ENCODE measurements at places on chromosomes 5 and 9. TPM values are rescaled to one million over a fixed set of nuclear protein-coding genes. Genes with fewer than 3 reads are reported as not detected.

CCL27 gene
- not detected for total RNA-seq

SYNPO gene
- total RNA-seq, result 1.3 TPM

ZNF367 gene
- total RNA-seq, result 1.5 TPM

ZFP37 gene
- 3.4 TPM for total RNA-seq

CCDC192 gene
- not detected for total RNA-seq

NR5A1 gene
- not detected for total RNA-seq

KDM4C gene
- 34.7 TPM for total RNA-seq

PMPCA gene
- 41.7 TPM for total RNA-seq

F2RL1 gene
- total RNA-seq, result 93.5 TPM

IFNA8 gene
- not detected for total RNA-seq

KIF2A gene
- 35.2 TPM for total RNA-seq

SLC36A1 gene
- 11.0 TPM for total RNA-seq

ADAM19 gene
- 0.88 TPM for total RNA-seq

HTR4 gene
- total RNA-seq, result not detected

GPR21 gene
- 2.0 TPM for total RNA-seq

FBP2 gene
- total RNA-seq, result not detected

CDX1 gene
- not detected for total RNA-seq

PCDHAC2 gene
- total RNA-seq, result 3.7 TPM

PCDHB15 gene
- 0.45 TPM for total RNA-seq

KLF4 gene
- 20.5 TPM for total RNA-seq

JAK2 gene
- 5.1 TPM for total RNA-seq

COL15A1 gene
- total RNA-seq, result 0.50 TPM

ZNF366 gene
- total RNA-seq, result not detected

ARHGEF28 gene
- 74.0 TPM for total RNA-seq

DPYSL3 gene
- 4.7 TPM for total RNA-seq

GKAP1 gene
- 0.66 TPM for total RNA-seq

GABRG2 gene
- not detected for total RNA-seq

C5orf52 gene
- total RNA-seq, result not detected

Data from mammary epithelial cell (primary cell).